ENCODE measurements at places on chromosomes 2 and 18. TPM values are rescaled to one million over a fixed set of nuclear protein-coding genes. Genes with fewer than 3 reads are reported as not detected.

Gene FBXO15
- polyA plus RNA-seq, result 1.9 TPM

GRCh38 chr2:7061921-7062320, 144.7 kb downstream of the RNF144A start:
- no peak for DNase-seq

DNA sequence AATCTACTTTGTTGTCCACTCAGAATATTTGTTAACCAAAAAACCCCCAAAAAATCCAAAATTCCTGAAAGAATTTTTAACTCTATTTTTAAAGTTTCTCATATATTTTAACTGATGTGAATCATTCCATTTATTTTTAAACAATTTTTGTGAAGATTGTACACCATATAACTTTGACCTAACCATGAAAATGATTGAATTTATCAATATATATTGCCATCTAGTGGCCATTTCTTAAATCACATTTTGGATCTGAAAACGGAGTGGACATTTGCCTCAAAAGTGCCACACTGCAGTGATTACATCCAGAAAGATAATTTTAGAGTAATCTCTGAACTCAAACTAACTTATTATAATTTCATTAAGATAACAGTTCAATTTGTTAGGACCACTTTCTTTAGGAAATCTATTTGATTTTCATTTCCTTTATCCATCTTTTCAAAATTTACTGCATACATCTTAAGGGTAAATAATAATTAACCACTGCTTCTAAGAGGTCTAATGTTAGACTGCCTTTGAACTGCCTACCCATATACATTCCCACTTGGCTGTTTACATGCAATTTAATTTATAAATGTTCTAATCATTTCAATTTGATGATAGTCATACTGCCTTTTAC, 71.1 kb downstream of the DSC3 start:
- no peak for DNase-seq

- no peak for DNase-seq
Measured at GRCh38 chr18:3074087-3074486, 61.1 kb upstream of the LPIN2 start.

DNA sequence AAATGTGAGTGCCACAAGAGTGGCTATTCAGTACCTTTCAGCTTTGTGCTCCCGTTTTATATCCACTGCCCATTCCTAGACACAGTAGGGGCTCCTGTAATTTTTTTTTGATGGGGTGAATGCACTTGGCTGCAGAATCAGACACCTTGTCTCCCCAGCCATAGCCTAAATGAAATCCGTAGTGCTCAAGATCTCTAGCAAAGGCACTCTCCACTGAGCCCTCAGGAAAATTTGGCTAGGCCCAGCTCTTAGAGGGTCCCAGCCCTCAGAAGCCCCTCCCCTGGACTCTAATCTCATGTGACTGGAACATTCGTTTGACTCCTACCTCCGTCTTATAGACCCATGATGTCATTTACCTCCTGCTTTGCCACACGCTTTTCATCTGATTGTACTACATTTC, 323.9 kb downstream of the SMAD2 start:
- DNase-seq, result no peak

DNA sequence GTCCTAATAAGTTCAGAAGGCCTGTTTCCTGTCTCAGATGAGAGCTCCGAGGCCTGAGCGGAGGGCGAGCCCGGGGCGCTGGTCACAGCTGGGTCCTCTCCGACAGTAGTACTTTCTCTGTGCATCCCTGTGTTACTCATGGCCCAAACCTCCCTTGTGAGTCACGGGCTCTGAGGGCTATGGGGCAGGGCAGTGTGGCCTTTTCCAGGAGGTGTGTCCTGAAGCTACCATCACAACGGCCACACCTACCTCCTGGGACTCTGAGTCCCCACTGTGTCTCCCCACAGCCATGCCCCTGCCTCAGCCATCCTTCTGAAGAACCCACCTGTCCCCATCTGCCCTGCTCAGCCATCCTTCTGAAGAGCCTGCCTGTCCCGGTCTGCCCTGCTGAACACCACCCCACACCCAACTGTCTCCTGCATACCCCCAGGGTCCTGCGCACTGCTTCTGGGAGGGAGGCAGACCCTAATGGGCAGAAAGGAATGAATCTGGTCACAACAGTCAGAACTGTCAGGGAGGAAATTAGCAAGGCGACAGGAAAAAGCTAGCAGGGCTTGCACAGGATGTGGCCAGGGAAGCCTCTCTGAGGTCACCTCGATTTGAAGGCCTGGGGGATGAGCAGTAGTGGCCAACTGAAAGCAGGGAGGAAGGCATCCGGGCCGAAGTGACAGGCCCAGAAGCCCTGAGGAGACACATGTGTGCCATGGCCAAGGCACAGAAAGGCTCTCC, 145.4 kb upstream of the RIOK3 start:
- no peak for DNase-seq

GRCh38 chr18:48022021-48022420, 91.6 kb upstream of the SMAD2 start:
- DNase-seq, result no peak

Gene KIAA2012
- 0.37 TPM for polyA plus RNA-seq

DNA sequence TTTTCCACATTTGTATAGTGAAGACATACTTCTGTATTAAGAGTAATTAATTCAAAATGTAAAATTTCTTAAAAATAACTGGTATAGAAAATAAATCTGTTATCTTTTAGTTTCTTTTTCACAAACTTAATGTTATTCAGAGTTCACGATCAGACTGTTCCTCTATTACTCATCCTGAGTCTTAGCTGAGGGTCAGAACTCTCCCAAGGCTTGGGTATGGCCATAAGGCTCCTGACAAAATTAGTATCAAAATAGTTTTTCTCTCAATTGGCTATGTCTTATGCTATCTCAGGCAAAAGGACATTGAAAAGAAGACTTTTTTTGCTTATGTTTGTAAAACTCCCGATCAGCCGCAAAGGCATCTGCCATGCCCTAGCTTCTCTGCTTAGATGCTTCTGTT, 56.1 kb upstream of the NAB1 start:
- no peak for DNase-seq

DNA sequence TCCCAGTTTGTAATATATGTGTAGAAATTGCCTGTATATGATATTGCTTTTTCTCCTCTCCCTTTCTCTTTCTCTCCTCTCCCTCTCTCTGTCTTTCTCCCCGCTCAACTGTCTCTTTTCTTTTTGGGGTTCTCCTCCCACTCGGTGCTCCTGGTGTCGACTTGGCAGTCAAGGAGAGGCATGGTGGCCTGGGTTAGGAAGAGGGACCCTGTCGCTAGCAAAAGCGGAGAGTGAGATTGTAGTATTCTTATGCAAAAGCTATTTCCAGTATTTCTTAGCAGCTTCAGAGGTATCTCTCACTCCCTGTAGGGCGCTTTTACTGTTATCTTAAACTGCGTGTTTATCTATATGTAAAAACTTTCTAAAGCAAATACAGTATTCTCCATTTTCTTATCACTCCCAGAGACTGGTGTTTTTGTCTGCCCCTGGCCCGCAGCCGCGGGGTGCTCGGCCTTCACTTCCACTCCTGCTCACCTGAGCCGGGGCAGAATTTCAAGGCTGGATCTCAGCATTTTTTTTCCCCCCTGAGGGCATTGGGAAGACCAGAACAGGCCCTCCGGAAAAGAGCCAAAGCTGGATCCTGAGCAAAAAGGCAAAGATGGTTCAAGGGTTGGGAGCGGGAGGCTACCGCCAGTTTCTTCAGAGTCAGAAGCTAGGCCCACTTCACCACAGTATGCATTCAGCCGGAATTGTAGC, 4.3 kb downstream of the SIX3 start:
- DNase-seq, result no peak

- DNase-seq, result no peak
Measured at GRCh38 chr18:48947092-48947491, 3.7 kb downstream of the SMAD7 start.

DNA sequence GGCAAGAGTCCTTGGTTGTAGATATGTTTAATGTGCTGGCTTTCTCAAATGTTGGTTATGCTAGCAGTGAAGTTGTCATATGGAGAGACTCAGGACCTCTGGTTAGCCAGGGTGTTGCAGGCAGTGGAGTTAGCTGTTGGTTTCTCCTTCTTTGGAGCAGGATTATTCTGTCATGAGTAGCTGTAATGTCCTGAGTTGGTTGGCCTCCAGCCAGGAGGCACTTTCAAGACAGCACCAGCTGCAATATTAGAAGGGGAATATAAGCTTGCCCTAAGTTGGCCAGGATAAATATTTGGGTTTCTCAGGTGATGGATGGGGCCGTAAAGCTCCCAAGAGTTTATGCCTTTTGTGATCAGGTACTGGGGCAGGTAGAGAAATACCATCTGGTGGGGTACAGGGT, 65.5 kb downstream of the MSTN start:
- DNase-seq, result no peak

DNA sequence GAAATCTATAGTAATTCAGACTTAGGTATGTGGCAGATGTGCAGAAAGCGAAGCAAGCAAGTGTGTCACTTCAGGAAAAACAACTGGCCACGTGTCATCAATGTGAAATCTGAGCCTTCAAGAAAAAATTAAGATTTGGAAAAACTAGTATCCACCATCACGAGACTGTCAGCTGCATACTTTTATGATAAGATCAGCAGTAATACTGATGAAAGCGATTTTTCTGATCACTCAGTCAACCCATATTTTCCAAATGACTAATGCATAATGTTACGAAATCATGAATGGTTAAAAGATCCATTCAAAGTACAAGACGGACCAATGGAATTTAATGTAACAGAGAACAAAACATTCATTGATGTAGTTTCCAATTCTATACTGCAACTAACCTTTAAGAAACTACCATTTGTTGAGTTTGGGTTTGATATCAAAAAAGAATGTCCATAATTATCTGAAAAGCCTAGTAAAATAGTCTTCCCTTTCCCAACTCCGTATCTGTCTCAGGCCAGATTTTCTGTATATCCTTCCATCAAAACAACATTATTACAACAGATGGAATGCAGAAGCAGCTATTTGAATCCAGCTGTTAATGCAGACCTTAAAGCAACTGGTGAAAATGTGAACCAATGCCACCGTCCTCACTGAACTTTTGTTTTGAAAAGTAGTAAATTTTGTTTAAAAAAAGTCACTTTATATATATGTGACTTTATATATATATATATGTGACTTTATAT, 17.0 kb upstream of the BCL2 start:
- no peak for DNase-seq

Gene COL3A1
- 5,317 TPM for polyA plus RNA-seq

DNA sequence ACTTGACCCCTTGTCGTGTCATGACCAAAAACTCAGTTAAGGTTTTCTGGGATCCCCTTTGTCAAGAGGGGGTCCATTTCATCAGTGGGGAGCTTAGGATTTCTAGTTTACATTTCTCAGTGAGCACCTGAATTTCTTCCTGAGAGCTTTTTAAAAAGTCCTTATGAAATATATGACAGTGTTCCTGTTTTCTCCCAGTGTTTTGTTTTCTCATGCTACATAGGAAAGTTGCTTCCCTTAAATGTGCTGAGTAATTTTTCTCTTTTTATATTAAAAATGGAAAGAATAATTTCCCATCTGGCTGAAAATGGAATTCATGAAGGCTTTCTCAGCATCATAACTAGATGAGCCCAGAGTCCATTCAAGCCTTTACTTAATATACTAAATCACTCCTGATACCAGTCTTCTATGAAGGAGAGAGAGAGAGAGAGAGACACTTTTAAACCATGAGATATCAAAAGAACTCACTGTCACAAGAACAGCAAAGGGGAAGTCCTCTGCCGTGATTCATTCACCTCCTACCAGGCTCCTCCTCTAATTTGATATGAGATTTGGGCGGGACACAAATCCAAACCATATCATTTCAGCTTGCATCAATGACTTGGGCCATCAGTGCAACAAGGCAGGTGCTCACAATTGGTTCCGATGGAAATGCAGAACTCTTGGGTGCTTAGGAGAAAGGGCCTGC, 61.1 kb downstream of the XRCC5 start:
- DNase-seq, result no peak

GRCh38 chr18:32056613-32057358, 34.9 kb upstream of the RNF138 start:
- no peak for DNase-seq

Gene DYNC2LI1
- polyA plus RNA-seq, result 19.5 TPM

GRCh38 chr2:145690183-145690778, 1170.4 kb upstream of the ZEB2 start:
- DNase-seq, result no peak

- no peak for DNase-seq
Measured at GRCh38 chr18:44579028-44579702, 101.5 kb upstream of the SETBP1 start.

DNA sequence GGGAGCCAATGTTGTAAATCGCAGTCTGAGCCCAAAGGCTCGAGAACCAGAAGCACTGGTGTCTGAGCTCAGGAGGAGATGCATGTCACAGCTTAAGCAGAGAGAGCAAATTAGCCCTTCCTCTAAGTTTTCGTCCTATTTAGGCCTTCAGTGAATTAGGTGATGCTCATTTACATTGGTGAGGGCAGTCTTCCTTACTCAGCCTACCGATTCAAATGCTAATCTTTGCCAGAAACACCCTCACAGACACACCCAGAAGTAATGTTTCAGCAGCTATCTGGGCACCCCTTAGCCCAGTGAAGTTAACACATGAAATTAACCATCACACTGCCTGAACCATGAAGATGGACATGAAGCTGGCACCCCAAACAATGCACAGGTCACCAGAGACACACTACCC, 385.1 kb downstream of the STK39 start:
- no peak for DNase-seq

- no peak for DNase-seq
Measured at GRCh38 chr2:166841152-166841551, 47.1 kb upstream of the XIRP2 start.

DNA sequence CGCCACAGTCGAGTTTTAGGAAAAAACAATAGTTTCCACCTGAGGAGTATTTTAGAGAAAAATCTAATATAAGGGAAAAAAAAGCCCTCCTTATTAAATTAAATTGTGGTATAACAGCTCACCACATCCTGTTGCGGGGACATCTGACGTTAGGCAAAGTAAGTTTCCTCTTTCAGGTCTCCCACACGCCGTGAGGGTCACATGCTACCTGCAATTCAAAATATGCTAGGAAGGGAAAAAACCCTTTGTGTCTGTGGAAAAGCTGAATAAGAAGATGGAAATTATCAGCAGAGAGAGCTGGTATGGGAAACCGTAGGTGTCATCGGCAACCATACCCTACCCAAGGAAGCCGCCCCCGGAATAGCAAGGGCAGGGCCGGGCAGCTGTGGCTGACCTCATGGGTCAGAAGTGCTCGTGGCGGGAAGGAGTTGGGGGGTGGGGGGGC, 128.0 kb downstream of the NFATC1 start:
- no peak for DNase-seq
